ENCODE measurements at places on chromosomes 2 and 18. TPM values are rescaled to one million over a fixed set of nuclear protein-coding genes. Genes with fewer than 3 reads are reported as not detected.

FEV gene
- not detected for polyA plus RNA-seq

PID1 gene
- polyA plus RNA-seq: not detected

C18orf54 gene
- polyA plus RNA-seq: 0.99 TPM

MEIS1 gene
- polyA plus RNA-seq: 0.33 TPM

IL1B gene
- not detected for polyA plus RNA-seq

LHCGR gene
- not detected for polyA plus RNA-seq

UGT1A4 gene
- not detected for polyA plus RNA-seq

RESP18 gene
- not detected for polyA plus RNA-seq

C1QL2 gene
- polyA plus RNA-seq: not detected

LRRC30 gene
- not detected for polyA plus RNA-seq

CCDC178 gene
- polyA plus RNA-seq: not detected

ADD2 gene
- 17.3 TPM for polyA plus RNA-seq

UGT1A5 gene
- not detected for polyA plus RNA-seq

ALK gene
- polyA plus RNA-seq: not detected

AOX1 gene
- polyA plus RNA-seq: not detected

TUBB8B gene
- polyA plus RNA-seq: 0.38 TPM

MPP4 gene
- polyA plus RNA-seq: not detected

UGT1A10 gene
- polyA plus RNA-seq: not detected

RAB27B gene
- polyA plus RNA-seq: 1.1 TPM

GRB14 gene
- not detected for polyA plus RNA-seq

CENPA gene
- not detected for polyA plus RNA-seq

EVX2 gene
- not detected for polyA plus RNA-seq

UGT1A9 gene
- not detected for polyA plus RNA-seq
